ENCODE measurements at places on chromosomes 13 and 19.

DNA sequence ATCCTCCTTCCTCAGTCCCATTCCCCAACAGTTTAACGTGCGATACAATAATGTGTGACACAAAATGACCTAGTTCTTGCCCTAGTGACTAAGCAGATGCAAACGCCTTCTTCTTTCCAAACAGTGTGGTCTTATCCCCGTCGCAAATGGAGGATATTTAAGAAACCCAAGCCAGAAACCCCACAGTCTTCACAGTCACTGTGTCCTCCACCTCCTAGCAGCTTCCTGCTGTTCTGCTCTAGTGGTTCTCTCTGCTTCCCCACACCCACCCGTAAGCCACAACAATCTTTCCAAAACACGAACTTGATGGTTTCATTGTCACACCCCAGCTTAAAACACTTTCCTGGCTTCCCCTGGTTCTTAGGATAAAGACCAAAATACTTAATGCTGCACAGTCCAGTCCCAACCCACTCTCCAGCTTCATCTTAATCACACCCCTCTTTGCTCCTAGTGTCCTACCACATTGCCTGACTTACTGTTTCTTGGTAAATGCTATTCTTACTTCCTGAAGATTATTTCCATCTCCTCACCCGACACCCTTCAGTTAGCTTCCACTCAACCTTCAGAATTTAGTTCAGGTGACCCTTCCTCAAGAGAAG is 32.3 kb downstream of the ITM2B start:
- peak; percentile 22 for DNase-seq

GRCh38 chr19:36058481-36059179 is 3.9 kb downstream of the WDR62 start:
- DNase-seq, result no peak

GRCh38 chr13:50437252-50437651 is 406.2 kb downstream of the DLEU7 start:
- DNase-seq, result no peak

DNA sequence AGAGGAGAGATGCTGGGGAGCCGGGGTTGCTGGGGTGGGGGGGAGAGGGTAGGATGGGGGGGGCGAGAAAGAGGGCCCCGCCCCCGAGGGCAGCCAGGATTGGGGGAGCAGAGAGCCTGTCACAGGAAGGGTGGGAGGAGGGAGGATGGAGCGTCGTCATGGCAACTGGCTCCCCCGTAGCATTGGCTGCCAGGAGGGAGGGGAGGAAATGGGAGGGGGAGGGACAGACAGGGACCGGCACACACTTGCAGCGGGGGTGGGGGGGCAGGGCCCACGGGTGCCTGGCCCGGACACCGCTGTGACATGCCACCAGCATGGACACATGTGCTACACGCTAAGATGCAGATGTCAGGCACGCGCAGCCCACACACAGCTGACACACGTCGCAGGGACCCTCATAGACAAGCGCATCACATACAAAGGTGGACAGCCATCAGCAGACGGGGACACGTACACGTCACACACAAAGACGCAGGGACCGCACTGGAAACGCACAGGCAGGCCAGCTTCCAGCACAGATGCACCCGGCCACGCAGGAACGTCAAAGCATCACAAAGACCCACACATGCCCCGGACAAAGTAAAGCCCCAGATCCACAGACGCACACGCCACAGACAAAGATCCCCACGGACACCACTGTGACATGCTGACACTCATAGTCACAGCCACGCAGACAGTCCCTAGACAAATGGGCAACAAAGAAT is at the start of gene LMTK3:
Gene LMTK3 (minus strand): TSS at position 36 of the 704 bp plus-strand sequence. CDS start 259 bp downstream, outside the sequence.
- DNase-seq, result peak; percentile 90

- DNase-seq, result no peak
These were observed 278.1 kb downstream of the DNAJC15 start for GRCh38 chr13:43301346-43301969.

GRCh38 chr19:34985249-34986022 is 14.7 kb upstream of the GRAMD1A start:
- DNase-seq, result no peak

DNA sequence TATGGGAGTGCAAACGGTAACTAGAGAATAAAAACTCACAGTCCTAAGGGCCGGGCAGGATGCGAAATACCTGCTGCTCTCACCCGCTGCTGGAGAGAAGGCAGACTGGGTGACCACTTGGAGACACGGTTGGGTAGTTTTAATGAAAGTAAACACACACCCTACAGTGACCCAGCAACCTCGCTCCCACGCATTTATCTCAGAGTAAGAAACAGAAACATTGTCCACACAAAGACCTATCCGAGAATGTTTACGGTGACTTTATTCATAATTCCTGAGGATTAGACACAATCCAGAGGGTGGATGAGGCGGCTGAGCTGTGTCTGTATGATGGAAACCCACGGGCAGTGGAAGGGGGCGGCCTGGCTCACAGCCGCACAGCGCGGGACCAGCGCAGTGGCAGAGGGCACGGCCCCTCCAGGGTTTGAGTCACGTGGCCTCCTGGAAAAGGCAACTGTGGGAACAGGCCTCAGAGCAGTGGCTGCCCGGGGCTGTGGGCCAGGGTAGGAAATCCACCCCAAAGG is 73.5 kb upstream of the C13orf46 start:
- DNase-seq, result no peak

GRCh38 chr13:102227741-102228140 is 174.1 kb downstream of the FGF14 start:
- no peak for DNase-seq

- DNase-seq, result no peak
These were observed 20.7 kb downstream of the KLK5 start for GRCh38 chr19:50932018-50932689.

DNA sequence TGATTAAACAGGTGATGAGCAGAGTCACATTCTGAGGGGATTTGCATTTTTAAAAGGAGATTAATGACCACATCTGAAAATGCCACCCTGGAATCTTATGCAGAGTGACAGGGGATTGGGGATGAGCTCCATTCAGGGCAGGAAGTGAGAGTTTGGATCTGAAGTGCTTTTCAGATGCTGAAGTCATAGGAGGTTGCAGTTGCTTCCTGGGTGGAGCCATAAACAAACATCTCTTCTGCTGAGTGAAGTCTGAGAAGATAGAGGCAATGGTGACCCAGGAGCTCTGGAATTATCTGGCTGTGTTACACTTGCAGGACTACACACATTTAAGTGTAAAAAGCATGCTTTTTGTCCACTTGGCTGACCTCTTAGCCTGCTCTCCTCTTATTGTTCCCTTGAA is 51.4 kb upstream of the PSG8 start:
- no peak for DNase-seq

- DNase-seq, result no peak
These were observed 81.9 kb downstream of the FLT1 start for GRCh38 chr13:28412981-28413380.

DNA sequence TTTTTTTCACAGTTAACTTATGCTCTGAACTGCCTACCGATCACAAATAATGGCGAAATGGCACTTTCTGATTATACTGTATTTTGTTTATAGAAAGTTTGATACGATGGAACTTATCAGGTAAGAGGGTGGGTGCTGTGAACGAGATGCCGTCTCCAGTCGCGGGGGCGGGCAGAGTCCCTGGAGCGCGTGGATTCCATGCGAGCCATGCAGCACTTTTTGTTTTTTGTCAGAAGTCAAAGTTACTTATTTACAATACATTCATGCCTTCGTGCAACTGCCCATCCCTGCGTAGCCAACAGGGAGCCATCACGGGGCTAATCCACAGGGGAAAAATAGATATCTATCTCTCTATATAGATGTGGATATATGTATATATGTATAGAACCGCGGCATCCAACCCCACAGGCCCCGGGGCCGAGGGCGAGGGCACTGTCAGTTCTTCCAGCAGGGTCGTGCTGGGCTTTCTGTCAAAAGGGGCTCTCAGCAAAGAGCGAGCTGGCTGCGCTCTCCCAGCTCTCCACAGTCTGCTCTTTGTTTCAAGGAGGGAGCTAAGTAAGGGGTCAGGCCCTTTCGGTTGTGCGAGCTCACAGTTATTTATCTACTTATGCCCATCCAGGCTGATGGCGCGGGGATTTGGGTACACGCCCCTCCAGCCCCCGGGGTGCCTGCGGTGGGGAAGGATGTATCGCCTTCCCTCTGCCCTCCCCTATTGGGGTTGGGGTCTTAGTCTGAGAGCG is 3.4 kb downstream of the SLITRK1 start:
- DNase-seq, result no peak

DNA sequence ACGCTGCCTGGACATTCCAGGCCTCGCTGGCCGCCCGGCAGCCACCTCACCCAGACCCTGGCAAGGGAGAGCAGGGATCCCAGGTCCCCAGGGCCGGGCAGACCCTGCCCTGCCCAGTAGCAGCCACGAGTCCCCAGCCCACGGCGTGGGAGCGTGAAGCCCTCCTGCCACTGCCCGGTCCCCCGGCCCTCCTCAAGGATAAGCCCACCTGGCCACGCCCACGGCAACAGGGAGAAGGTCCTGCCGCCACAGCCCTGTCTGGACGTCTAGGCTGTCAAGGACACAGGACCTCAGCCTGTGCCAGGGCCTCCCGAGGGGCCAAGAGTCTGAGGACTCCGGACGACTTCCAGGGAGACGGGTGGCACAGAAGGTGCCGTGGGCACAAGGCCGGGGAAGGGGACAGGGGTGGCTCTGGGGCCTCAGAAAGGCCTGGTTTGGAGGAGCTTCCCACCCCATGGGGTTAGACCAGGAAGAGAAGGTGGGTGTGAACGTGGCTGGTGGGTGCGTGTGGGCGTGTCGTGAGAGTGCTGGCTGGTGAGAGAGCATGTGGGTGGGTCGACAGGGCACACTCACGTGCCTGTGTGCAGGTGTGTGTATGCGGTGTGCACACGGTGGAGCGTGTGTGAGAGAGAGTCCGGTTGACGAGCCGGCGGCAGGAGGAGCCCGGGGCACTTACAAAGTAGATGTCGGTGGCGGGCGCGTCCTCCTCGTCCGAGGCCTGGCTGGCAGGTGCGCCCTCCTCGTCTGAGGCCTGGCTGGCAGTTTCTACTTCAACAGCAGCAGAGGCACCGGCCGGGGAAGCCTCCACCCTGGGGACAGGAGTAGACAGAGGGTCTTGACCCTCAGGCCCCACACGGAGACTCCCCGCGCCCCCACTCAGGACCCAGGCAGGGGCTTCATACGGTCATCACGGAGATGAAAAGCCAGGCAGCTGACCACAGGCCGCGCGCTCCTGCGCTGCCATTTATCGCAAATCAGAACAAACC is 11.9 kb upstream of the CACTIN start:
- DNase-seq, result no peak

GRCh38 chr13:48477191-48477855 is 55.6 kb downstream of the RCBTB2 start:
- DNase-seq, result no peak

Data from CD4-positive, alpha-beta T cell treated with Interferon gamma for 1 hour (primary cell).